ENCODE measurements at places on chromosomes 6 and 20. TPM values are rescaled to one million over a fixed set of nuclear protein-coding genes. Genes with fewer than 3 reads are reported as not detected.

The EEF1A1 gene
- total RNA-seq: 13,507 TPM

DNA sequence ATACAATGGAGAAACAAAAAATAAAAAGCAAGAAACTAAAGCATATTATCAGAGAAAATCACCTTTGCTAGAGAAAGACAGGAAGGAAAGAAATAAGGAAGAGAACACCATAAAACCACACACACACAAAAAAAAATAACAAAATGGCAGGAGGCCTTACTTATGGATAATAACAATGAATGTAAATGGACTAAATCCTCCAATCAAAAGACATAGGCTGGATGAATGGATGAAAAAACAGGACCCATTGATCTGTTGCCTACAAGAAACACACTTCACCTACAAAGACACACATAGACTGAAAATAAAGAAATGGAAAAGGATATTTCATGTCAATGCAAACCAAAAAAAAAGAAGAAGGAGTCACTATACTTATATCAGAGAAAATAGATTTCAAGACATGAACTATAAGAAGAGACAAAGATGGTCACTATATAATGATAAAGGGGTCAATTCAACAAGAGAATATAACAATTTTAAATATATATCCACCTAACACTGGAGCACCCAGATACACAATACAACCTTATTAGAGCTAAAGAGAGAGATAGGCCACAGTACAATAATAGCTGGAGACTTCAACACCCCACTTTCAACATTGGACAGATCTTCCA, 693.6 kb downstream of the HACE1 start:
- no peak for DNase-seq

The LPIN3 gene
- 18.9 TPM for total RNA-seq

The HCRTR2 gene
- total RNA-seq: not detected

DNA sequence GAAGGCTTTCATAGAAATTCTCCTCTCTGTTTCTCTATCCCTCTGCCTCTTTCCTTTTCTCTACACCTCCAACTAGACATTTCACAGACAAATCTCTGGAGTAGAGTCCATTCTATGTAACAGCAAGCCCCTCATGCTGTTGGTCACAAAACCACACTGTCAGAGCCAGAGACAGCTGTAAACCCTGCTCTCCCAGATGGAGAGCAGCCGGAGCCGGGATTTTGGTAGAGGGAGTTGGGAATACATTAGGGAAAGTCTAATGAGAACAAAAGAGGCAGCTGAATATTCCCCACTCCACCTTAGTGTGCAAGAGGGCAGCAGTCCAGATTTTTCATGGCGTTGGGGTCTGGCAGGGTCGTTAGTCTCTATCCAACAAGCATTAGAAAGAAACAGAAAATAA, 68.3 kb upstream of the EDN1 start:
- DNase-seq: no peak
